ENCODE measurements at places on chromosomes 6 and 20.
A peak's percentile ranks its signal among the peaks of the same experiment; 100 is the strongest.

GRCh38 chr6:11692451-11693376, 85.9 kb downstream of the ADTRP start:
- DNase-seq: no peak

- DNase-seq: no peak
Observed at GRCh38 chr20:22465622-22466446, 118.5 kb downstream of the FOXA2 start.

- DNase-seq: no peak
Observed at GRCh38 chr6:119205911-119206618, 127.6 kb upstream of the FAM184A start.

DNA sequence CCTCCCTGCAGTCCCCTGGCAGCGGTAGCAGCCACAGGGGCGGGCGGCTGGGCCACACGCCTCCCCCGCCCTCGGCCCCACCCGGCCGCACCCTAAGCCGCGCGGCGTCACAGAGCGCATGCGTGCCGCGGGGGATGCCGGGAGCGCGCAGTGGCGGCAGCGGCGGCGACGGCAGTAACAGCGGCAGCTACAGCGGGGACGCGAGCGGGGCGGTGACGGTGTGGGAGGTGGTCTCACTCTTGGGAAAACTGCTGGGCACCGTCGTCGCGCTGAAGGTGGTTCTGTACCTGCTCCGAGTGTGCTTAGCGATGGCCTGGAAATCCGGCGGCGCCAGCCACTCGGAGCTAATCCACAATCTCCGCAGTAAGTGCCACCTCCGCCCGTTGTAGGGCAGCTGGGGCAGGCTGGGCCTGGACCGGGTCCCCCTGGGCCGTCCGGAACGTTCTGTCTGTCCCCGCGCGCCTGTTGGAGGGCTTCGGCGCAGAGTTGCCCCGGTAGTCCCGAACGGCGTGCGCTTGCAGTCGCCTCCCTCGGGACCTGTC, at the start of gene PCMT1:
TSS of gene PCMT1 (plus strand) at position 148 of the 542 bp plus-strand sequence. CDS start at position 309, 161 bp downstream.
- peak; percentile 95 for DNase-seq

DNA sequence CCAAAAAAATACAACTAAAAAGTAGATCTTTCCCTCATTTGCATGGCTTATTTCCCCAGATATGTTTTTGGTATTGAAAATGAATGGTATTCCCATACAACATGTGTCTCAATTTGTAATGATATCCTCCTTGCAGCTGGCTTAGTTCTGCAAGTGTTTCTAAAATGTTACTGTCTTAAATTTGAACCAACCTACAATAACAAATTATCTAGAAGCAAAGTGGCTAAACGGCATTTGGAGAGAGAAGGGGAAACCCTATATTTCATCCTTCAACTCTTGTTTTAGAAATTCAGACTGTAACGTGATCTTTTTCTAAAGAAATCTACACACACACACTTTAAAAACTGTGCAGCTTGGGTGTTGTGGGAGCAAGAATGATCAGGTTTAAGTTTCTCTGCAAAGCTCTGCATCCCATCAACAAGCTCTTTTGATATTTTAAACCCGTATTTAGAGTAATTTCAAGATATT, 153.0 kb downstream of the SOBP start:
- DNase-seq: no peak

DNA sequence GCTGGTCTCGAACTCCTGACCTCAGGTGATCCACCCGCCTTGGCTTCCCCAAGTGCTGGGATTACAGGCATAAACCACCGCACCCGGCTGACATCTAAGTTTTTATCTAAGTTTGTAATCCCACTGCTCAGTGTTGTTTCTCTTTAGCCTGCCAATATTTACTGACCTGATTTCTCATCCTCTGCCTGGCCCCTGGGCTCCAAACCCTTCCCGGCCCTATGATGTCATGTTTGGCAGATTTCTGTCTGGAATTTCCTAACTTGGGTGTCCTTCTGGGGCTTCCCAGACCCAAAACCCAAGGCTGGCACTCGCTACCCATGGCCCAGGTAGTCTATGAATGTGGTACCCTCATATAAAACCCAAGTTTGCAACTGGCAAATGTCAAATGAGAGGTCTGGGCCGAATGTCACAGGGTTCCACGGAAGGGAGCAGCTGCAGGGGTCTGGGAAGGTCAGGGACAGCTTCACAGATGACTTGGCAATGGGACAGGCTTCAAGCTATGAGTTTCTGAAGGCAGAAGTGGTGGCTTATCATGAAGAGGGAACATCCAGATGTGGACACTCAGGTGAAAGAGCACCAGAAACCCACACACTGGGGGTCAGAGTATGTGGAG, 54.9 kb downstream of the TMEM170B start:
- no peak for DNase-seq

DNA sequence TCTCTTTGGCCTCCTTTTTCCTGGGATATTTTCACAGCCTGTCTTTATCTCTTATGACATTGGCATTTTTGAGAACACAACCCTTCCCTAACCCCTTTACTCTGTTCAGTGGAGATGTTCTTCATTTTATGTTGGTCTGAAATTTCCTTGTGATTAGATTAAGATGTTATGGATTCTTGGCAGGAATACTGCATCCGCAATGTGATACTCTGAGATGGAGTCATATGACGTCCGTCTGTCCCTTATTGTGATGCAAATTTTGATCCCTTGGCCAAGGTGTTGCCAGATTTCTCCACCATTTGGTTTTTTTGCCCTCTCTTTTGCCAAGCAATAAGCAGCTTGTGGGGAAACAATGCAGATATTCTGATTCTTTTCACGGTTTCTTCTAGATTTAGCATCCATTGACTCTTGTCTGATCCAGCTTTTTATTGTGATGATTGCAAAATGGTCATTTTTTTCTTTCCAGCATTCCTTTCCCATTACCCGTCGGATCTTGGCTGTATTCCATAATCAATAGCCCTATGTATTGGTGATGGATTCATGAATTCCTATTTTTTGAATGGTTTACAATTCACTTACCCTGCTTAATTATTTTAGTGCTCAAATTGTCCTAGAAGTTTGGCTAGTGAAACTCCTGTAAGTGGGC, 85.1 kb downstream of the NCOA3 start:
- DNase-seq: no peak

- no peak for DNase-seq
Observed at GRCh38 chr6:4805553-4806336, 29.5 kb downstream of the CDYL start.

DNA sequence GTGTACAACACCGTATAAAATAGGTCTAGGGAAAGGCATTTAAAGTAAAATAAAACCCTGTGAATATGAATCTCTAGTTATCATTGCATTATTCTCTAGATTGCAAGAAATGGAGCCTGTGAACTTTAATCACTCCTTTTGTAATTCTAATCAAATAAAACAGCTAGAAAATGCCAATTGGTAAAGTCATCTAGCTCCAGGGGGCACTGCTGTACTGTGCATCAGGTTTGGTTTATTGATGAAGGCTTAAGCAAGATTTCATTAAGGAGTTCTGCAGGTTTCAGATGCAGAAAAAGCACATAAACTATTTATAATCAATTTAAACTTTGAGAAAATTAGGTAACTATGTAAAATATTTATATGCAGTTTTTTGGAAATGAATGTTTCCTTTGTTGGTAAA, 645.0 kb downstream of the PHF3 start:
- no peak for DNase-seq

- no peak for DNase-seq
Observed at GRCh38 chr20:13425381-13426135, 204.5 kb downstream of the ISM1 start.

DNA sequence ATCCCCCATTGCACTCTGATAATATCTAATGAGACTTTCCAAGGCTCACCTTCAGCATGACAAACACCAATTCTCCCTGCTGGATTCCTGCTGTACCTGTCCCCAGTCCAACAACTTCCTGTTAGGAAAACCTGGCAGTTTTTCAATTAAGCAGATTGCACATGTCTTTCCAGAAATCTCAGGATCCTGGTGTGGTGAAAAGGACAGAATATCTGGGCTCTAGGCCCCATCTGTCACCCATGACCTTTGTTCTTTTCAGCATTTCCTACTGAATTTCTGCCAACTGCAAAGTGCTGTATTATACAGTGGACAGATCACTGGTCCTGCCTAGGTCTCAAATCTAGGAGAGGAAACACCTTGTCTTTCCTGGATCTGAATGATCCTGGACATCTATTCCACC, 27.7 kb upstream of the DTNBP1 start:
- DNase-seq: no peak

DNA sequence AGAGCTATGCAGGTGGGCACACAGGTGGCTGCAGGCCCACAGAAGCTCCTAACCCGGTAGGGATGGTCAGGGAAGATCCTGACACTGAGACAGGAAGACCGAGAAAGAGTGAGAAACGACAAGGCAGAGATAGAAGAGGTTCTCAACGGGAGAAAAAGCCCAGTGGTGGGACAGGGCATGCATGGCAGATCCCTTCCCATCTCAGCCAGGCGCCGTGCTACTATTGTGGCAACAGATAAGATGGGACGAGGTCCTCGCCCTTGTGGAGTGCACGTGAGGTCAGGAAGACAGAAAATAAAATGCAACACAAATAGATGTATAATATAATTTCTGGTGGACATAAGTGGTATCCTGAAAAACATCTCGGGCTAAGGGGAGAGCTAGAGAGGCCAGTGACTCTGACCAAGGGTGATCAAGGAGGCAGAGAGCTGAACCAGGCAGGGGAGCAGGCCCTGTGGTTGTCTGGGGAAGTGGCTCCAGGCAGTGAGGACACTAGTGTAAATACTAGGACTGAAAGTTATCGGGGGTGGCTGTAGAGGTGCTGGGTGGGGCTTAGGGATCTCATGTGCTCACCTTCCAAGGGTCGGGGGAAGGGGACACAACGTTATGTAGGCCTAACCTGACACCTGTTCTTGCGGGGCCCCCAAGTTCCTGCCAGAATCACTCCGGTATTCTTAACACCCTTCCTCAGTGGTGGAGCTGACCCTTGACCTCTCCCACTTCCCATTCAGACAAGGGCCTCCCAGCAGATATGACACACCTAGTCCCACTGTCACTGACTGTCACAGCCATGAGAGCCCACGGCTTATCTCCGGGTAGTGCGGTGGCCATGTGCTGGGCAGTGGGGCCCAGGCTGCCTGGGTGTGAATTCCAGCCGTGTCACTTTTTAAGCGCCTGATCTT, 1.0 kb downstream of the SRXN1 start:
- DNase-seq: no peak

DNA sequence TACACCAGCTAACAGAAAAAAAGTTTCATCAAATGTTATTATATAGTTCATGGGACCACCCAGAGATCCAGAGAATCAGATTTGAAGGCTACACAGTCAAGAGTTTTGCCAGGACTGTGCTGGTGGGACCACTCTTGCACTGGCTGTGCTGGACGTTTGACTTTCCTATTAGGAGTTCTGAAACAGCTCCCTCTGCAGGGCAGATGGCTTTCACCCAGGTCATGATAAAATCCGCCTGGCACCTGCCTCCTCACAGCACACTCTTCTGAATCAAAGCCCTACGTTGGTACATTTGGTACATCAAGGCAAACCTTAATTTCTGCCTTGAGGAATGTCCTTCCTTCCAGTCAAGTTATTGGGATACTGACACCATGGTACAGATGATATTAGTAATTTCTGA, 302.1 kb downstream of the ZNF217 start:
- no peak for DNase-seq

DNA sequence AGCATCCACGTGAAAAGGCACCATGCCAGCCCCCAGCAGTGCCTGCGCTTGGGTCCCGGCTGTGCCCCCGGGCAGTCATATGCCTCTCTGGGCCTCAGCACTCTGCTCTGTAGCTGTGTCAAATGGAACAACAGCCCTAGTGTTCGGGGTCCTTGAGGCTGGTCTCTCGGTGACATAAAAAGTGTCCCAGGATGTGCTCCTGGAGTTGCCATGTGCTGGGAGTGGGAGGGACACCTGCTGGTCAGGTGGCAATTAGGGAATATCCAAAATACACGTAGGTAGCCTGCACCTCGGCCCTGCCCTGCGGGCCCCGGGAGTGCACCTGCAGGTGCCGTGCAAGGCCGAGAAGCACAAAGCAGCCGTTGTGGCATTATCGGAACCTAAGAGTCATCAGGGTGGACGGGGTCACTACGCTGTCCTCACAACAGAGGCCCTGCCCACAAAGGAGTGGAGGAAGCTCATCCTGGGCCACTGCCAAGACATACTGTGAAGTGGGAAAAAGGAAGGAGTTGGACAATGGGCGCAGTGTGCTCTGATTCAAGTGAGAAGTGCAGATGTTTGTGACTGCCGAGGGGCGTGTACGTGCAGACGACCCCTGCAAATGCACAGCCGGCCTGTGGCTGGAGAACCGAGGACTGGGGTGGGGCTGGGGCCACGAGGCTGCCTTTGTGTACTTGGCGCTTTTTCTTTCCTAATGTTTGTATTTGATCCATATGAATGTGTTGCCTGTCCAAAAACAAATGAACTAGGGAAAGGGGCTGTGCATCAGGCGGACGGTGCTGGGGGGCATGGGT, 24.6 kb downstream of the SLCO4A1 start:
- peak; percentile 84 for DNase-seq

DNA sequence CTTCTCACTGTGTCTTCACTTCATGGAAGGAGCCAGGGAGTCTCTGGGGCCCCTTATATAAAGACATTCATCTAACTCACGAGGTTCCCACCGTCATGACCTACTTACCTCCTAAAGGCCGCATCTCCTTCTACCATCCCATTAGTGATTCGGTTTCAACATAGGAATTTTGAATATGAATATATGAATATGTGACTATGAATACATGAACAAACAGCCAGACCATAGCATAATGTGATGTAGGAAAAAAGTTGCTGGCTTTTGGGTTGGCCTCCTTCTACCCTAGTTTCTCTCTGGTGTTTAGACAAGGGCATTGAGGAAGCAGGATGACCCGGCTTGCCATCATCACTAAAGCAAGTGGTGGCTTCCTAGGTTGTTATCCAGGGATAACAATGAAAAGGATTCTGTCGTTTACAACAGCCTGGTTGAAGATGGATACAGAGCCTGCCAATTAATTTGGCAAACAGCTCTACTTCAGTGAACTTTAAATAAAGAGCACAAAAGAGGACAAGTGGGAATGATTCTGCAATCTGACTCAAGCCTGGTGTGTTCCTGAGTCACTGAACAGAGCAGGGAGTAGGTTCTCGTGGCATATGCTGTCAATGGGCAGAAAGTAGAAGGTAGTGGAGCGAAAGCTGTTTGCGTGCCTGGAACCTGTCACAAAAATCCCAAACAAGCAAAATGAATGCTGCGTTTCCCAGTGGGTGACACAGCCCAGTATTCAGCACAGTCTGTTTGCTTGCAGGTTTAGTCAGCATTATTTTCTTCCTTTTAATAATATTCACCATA, 44.0 kb upstream of the DOK5 start:
- no peak for DNase-seq

GRCh38 chr20:62977613-62978560, 25.4 kb downstream of the SLC17A9 start:
- no peak for DNase-seq

DNA sequence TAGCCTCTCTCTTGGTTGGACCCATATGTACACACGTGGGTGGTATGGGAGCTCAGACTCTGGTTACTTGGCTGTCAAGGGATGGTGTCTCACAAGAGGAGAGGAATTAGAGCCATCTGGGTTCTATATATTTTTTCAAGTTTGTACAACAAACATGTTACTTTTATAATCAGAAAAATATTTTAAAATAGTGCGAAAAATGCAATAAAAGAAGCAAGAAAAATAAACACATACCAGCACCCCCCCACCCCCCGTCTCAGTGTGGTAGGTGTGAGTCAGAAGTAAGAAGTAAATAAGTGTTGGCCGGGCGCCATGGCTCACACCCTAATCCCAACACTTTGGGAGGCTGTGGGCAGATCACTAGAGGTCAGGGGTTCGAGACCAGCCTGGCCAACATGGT, 2.1 kb upstream of the TIAM2 start:
- no peak for DNase-seq

- no peak for DNase-seq
Observed at GRCh38 chr6:74458536-74458935, 747.3 kb downstream of the COL12A1 start.

- no peak for DNase-seq
Observed at GRCh38 chr6:15912505-15913400, 216.1 kb upstream of the MYLIP start.
